ENCODE measurements at places on chromosomes 4 and X.
A peak's percentile ranks its signal among the peaks of the same experiment; 100 is the strongest.

DNA sequence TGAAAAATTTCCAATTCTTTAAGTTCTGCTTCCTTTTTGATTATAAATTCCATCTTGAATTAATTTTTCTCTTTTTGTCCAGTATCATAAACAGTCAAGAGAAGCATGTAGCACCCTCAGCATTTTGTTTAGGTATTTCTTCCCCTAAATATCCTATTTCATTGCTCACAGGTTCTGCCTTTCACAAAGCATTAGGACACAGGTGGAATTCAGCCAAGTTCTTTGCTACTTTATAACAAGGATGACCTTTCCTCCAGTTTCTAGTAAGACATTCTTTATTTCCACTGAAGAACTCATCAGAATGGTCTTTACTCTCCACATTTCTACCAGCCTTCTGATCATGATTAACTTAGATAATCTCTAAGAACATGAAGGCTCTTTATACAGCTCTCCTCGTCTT is 7.4 kb downstream of the SLC9B1 start:
- H3K4me1 ChIP-seq = no peaks in the 10 kb centered on the region
- DNase-seq = no peak
- no peaks in the 10 kb centered on the region for H3K27me3 ChIP-seq
- no peak overlapping the region for H3K4me3 ChIP-seq
- no peak overlapping the region for H3K27ac ChIP-seq

DNA sequence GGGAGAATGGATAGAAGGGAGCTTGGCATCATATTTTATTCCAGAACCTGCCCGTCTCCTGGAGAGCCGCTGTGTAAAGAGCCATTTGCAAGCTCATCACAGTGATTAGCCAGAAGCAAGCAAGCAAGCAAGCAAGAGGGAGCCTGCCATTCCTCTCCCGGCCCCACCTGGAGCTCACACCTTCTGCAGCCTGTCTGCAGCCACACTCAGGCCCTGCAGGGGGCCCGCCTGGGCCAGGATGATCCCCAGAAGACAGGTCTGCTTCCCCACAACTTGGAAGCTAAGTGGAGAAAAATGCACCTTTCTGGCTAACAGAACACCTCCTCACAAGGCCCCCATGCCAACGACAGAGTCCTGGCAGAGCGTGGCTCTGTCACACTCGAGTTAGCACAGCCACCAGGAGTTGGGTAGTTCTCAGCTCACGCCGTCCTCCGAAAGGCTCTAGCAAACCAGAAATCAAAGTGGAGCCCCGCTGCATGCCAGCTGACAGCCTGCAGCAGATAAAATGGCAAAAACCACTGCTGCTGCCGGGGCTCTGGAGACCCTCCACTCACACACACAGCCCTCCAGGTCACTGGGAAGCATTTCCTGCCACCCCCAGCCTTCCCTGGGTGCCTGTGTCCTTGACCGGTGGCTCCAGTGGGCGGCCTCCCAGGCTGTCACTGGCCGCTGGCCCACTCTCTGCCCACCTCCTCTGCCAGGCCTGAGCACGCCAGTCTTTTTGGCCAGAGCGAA is 54.9 kb downstream of the DCTD start:
- no peak overlapping the region for H3K4me3 ChIP-seq
- H3K27me3 ChIP-seq = peaks cover 3% of the 10 kb centered on the region
- no peak overlapping the region for H3K27ac ChIP-seq
- no peaks in the 10 kb centered on the region for H3K36me3 ChIP-seq
- no peak for DNase-seq
- no peaks in the 10 kb centered on the region for H3K4me1 ChIP-seq

GRCh38 chrX:18424482-18425198 is 768 bp upstream of the CDKL5 start:
- H3K27ac ChIP-seq = peak overlapping the region; percentile 76
- DNase-seq = peak; percentile 34
- H3K4me3 ChIP-seq = peak overlapping the region; percentile 86
- peaks cover 8% of the 10 kb centered on the region for H3K27me3 ChIP-seq
- no peaks in the 10 kb centered on the region for H3K36me3 ChIP-seq

DNA sequence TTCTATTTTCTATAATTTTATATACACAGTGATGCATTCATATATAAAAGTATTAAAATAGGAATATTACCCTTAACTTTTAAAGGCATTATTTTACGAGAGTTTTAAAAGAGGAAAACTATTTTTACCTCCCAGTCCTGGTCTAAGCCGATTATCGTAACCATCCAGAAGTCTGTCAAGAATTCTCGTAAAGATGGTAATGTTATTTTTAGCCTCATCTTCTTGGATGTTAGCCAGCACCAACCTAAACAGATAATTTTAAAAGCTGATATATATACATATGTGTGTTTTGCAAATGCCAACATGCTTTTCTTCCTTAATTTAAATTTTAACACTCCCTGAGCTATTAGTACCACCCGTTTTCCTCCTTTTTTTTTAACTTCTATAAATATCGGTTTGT is 4.0 kb downstream of the GABRA2 start:
- no peaks in the 10 kb centered on the region for H3K36me3 ChIP-seq
- H3K4me1 ChIP-seq = peaks cover 7% of the 10 kb centered on the region
- peaks cover 26% of the 10 kb centered on the region for H3K27me3 ChIP-seq

DNA sequence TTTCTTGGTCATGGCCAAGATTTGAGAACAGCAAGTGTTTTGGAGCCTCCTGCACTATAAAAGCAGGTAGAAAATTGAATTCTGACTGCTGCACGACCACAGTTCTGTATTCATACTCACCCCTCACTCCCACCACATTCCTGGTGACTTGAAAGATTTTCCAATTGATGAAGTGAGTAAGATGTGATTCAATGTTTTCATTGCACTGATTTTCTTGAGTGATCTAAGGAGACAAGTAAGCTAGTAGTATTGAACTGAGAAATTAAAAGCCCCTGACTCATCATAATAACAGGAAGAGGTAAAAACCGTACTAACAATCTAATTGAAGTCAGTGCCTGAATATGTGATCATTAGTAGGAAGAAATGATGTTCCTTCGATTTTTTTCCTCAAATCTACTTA is 6.1 kb upstream of the SEC24D start:
- H3K4me1 ChIP-seq = no peaks in the 10 kb centered on the region
- H3K27ac ChIP-seq = no peak overlapping the region

- no peak for DNase-seq
- no peak overlapping the region for H3K27ac ChIP-seq
- no peak overlapping the region for H3K4me3 ChIP-seq
- H3K36me3 ChIP-seq = no peaks in the 10 kb centered on the region
- no peaks in the 10 kb centered on the region for H3K4me1 ChIP-seq
- H3K27me3 ChIP-seq = no peaks in the 10 kb centered on the region
Observed at GRCh38 chrX:108601276-108601675, 135.1 kb downstream of the IRS4 start.

- H3K4me1 ChIP-seq = no peaks in the 10 kb centered on the region
- no peaks in the 10 kb centered on the region for H3K36me3 ChIP-seq
- no peak for DNase-seq
- peaks cover 12% of the 10 kb centered on the region for H3K27me3 ChIP-seq
- no peak overlapping the region for H3K4me3 ChIP-seq
- H3K27ac ChIP-seq = no peak overlapping the region
Observed at GRCh38 chrX:153158319-153158718, 20.8 kb upstream of the MAGEA1 start.

GRCh38 chr4:41913509-41913908 is 21.7 kb upstream of the TMEM33 start:
- H3K4me3 ChIP-seq = no peak overlapping the region
- peaks cover 5% of the 10 kb centered on the region for H3K4me1 ChIP-seq
- no peak for DNase-seq
- H3K36me3 ChIP-seq = no peaks in the 10 kb centered on the region
- no peak overlapping the region for H3K27ac ChIP-seq

GRCh38 chr4:99166544-99166943 is 22.4 kb upstream of the ADH4 start:
- H3K27ac ChIP-seq = no peak overlapping the region
- no peaks in the 10 kb centered on the region for H3K27me3 ChIP-seq
- H3K4me1 ChIP-seq = no peaks in the 10 kb centered on the region

DNA sequence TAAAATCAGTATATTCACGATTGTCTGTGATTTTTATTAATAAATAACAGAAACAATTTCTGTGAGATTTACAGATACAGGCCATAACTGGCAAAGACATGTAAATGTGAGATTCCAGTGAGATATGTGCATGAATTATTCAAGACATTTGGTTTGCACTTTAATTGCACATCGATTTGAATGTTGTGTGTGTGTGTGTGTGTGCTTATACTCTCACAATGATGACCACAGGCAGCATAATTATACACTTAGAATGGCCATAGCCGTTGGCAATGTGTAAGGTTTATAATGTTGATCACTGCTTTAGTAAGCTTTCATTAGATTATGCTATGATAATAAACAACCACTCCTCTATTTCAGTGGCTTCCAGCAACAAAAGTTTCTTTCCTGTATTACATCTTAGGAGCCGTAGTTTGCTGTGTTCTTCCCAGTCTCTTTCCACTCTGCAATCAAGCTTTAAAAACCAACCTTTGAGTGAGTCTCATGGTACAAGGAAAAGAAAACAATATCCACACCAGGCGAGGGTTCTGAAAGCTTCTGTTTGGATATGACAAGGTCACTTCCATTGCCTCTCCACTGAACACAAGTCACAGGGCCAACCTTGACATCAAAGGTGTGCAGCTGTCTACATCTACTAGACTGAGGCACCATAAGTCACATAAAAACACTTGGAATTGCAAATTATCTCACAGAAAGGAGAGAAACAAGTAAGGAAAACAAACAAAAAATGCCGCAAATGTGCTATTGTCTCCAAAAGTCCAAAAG is 897.7 kb downstream of the RAB28 start:
- H3K27ac ChIP-seq = no peak overlapping the region
- DNase-seq = no peak
- no peak overlapping the region for H3K4me3 ChIP-seq
- no peaks in the 10 kb centered on the region for H3K36me3 ChIP-seq
- H3K4me1 ChIP-seq = no peaks in the 10 kb centered on the region
- no peaks in the 10 kb centered on the region for H3K27me3 ChIP-seq

DNA sequence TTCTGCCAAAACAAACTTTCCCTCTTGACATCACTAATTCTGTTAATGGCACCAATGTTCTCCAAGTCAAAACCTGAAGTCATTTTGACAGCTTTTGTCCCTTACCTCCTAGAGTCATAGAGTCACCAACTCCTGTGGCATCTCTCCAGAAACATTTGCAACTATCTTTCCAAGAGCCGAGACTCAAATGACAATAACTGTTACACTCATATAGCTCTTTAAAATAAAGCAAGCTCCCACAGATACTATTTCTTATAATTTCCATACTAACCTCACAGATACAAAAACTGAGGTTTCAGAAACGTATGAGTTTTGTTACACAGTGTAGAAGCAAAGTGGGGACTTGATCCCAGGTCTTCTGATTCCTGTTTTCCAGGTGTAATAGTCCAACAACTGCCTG is 18.3 kb downstream of the GPRIN3 start:
- H3K27ac ChIP-seq = peak overlapping the region; percentile 78
- H3K36me3 ChIP-seq = peaks cover 77% of the 10 kb centered on the region
- peak overlapping the region; percentile 36 for H3K4me3 ChIP-seq
- H3K4me1 ChIP-seq = peaks cover 98% of the 10 kb centered on the region
- DNase-seq = no peak

- peaks cover 35% of the 10 kb centered on the region for H3K27me3 ChIP-seq
- DNase-seq = peak; percentile 44
- no peak overlapping the region for H3K4me3 ChIP-seq
Observed at GRCh38 chr4:95165926-95166524, 382.7 kb downstream of the UNC5C start.

- no peaks in the 10 kb centered on the region for H3K36me3 ChIP-seq
- no peak overlapping the region for H3K4me3 ChIP-seq
- no peak overlapping the region for H3K27ac ChIP-seq
- DNase-seq = no peak
- no peaks in the 10 kb centered on the region for H3K4me1 ChIP-seq
Observed at GRCh38 chrX:70046978-70047377, 2.8 kb downstream of the AWAT2 start.

DNA sequence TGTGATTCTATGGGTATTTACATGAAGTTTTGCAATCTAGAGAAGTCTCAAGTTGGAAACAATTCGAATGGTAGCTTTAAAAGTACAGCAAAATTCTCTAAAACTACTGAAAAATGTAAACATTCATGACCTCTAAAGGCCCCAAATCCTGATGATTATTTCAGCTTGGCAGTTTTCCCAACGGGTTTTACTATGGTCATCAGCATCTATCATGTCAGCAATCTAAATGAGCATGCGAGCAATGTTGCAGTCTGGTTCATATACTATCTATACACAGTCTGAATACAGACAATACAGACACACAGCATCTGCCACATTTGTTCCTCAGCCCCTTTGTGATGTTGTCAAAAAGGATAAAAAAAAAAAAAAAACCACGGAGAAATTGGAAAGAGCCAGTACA is 790.3 kb upstream of the HTR2C start:
- H3K4me1 ChIP-seq = no peaks in the 10 kb centered on the region
- H3K27me3 ChIP-seq = no peaks in the 10 kb centered on the region
- H3K36me3 ChIP-seq = no peaks in the 10 kb centered on the region
- H3K27ac ChIP-seq = no peak overlapping the region
- DNase-seq = no peak
- no peak overlapping the region for H3K4me3 ChIP-seq

DNA sequence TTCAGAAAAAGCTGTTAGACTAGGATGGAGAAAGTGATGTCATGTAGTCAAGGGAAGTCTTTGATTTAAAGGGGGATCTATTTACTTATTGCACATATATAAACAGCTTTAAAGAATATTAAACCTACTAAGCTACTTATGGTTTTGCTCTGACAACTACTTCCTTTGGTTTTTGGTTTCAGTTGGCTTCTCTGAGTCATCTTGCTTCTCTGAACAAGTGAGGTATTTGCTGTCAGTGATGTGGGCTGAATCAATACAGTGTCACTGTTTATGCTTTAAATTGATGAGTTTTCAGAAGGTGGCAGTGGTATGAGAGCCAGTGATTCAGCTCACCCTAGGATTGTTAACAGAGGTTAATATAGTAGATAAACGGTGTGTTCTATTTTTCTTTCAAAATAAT is 75.1 kb downstream of the CEP44 start:
- H3K36me3 ChIP-seq = no peaks in the 10 kb centered on the region
- H3K4me1 ChIP-seq = peaks cover 11% of the 10 kb centered on the region
- DNase-seq = no peak
- no peak overlapping the region for H3K27ac ChIP-seq
- H3K4me3 ChIP-seq = no peak overlapping the region

DNA sequence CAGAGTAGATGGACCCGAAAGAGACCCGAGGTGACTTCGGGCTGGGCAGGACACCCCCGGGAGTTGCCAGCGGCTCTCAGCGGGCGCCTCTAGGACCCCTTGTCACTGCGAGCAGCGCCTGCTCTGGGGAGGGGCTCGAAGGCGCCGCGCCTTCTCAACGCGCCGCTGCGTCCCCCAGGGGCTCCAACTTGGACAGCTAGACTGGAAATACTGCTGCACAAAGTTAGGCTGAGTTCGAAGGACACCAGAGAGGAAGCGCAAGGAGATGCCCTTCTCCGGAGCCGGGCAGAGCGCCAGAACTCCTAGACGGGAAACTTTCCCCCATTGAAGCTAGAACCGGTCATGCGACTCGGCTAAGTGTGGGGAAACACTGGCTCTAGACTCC is 493 bp upstream of the KCNIP4 start:
- H3K4me3 ChIP-seq = no peak overlapping the region
- DNase-seq = no peak
- H3K4me1 ChIP-seq = no peaks in the 10 kb centered on the region
- H3K27ac ChIP-seq = no peak overlapping the region
- no peaks in the 10 kb centered on the region for H3K36me3 ChIP-seq
